ENCODE measurements at places on chromosomes 4 and X. TPM values are rescaled to one million over a fixed set of nuclear protein-coding genes. Genes with fewer than 3 reads are reported as not detected.

DNA sequence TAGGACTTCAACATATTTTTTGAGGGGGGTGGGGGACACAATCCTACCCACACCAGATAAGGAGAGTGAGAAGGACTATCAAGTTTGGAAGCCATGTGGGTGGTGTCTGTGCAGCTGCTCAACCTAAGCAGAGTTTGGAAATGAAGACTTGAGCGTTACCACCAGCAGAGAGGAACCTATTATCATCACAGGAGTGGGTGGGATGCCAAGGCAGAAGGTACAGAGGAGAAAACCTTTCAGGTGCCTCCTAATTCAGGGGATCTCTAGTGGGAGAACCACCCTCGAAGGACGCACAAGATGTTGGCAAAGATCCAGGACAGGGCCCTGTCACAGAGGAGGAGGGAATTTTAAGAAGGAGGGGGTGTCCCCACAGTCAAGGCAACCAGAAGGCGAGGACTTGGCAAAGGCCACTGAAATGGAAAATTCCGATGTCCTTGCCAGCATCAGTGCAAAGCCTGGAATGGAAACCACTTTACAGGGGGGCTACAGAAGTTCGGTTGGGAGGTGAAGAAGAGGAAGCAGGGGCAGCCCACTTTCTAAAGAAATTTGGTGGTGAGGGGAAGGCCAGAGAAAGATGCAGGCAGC, 8.4 kb upstream of the GPM6B start:
- no peak for DNase-seq

CXorf65 gene
- polyA plus RNA-seq = 1.1 TPM

NR3C2 gene
- polyA plus RNA-seq = 6.8 TPM

DNA sequence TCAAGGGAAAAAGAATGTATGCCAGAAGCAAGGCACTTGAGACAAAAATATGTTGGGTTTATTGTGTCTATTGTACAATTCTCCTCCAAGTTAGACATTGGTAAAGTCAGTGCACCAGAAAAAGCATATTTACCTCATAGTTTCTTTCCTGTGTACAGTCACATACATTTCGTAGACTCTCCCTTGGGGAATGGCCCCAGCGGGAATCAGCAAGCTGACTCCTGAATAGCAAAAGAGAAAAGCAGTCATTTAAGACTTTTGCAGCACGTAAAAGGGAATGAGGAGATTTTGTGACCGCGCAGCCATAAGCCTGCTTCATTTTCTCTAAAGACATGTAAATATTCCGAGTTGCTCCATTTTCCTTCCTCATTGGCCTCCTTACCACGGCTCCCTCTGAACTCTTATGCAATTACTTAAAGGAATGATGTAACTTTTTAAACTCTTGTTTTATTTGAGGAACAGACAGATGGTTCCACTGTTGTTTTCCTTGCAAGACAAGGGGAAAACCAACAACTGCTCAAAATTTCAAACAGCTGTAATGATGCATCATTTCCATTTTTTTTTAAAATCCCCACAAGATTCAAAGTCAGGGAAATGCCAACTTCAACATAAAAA, 332.7 kb downstream of the UNC5C start:
- DNase-seq = no peak

F8A2 gene
- polyA plus RNA-seq = not detected

NSD2 gene
- 49.6 TPM for polyA plus RNA-seq

FAM47E gene
- 11.9 TPM for polyA plus RNA-seq

DNA sequence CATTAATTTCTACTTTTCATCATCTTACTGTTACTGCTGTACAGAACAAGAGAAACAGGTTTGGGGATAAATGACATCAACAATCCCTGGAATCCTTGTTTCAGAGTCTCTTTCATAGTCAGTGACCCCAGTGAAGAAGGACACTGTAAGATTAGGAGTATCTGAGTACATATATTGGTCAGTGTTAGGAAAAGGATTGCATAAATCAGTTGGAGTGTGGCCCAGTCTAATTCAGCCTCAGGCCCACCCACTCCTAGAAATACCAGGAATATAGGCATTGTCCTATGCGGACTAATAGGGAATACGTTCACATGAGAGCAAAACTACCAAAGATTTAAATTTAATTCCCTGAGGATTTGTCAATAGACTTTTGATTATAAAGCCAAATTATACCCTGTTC, 237.8 kb downstream of the LDB2 start:
- no peak for DNase-seq

TIMP1 gene
- 84.0 TPM for polyA plus RNA-seq

DNA sequence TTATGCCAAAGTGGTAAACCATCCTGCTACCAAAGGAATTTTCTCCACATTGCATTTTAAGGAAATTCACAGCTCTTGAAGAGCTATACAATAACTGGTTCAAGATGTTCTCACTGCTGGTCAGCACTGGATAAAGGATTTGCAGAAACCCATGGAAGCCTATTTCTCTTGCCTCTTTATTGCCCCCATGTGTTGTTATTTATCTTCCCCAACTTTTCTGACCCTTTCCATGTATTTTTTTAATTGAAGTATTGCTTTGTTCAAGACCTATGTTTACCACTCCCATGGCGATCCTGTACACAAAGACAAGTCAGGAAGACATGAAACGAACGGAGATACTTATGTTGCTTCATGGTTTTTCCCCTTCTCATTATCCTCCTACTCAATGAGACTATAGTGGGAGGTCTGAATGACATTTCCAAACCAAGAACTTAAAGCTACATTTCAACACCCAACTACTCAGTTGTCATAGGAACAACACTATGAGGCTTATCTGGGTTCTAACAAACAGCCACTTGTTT, 566.4 kb upstream of the DIPK2B start:
- no peak for DNase-seq

- DNase-seq = no peak
Measured at GRCh38 chrX:135581496-135581895, 61.0 kb downstream of the INTS6L start.

CENPVL2 gene
- polyA plus RNA-seq = 0.19 TPM

GPR119 gene
- polyA plus RNA-seq = 0.61 TPM
